Epithelial cell of proximal tubule (primary cell): ENCODE measurements at places on chromosomes 1 and 21. TPM values are rescaled to one million over a fixed set of nuclear protein-coding genes. Genes with fewer than 3 reads are reported as not detected.

The FBXO2 gene
- 0.51 and 6.5 TPM in 2 replicates for total RNA-seq

The BEST4 gene
- 0.07 and 0.12 TPM in 2 replicates for total RNA-seq

The OR2T34 gene
- total RNA-seq = not detected in 2 replicates

The NBPF20 gene
- total RNA-seq = 1.0 and 1.9 TPM in 2 replicates

The KCNJ9 gene
- not detected in 2 replicates for total RNA-seq

The NEGR1 gene
- total RNA-seq = 3.1 and 8.6 TPM in 2 replicates

The ZNF670 gene
- total RNA-seq = 2.3 and 4.7 TPM in 2 replicates

The ABCG1 gene
- not detected in 2 replicates for total RNA-seq
